NCI-H1105 (cell line): ENCODE measurements at places on chromosomes 16 and 17.

DNA sequence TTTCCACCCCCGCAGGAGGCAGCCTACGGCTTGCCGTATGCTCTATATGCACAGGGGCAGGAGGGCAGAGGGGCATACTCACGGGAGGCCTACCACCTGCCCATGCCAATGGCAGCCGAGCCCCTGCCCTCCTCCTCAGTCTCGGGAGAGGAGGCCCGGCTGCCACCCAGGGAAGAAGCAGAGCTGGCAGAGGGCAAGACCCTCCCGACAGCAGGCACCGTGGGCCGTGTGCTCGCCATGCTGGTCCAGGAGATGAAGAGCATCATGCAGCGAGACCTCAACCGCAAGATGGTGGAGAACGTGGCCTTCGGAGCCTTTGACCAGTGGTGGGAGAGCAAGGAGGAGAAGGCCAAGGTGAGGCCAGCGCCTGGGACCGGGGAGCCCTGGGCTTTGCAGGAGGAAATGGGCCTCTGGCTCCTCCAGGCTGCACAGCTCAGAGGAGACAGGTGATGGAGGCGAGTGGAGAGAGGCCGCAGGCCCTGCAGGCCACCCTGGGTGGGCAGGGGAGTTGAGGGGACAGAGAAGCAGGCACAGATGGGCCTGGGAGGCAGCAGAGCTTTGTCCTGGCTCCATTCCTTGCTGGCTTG is 8.6 kb downstream of the SETD1A start:
- no peak for DNase-seq

GRCh38 chr17:53891726-53892125 is 69.0 kb downstream of the KIF2B start:
- no peak for DNase-seq

DNA sequence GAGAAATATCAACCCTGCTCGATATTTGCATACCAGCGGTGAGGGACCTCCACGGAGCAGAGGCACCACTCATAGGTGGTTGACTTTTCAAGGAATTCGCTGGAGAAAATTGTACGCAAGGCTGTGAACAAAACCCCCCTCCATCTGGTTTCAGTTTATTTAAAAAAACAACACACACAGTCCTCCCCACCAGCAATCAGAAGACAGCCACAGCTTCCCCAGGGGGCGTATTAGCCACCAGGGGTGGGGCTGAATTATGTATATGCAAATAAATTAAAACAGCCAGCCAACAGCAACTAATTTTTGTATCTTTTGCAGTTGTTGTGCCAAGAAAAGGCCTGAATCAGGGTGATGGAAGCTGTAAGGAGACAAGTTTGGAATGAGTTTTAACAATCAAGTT is 5.9 kb upstream of the HSD11B2 start:
- no peak for DNase-seq

GRCh38 chr16:77399066-77399465 is 35.8 kb downstream of the ADAMTS18 start:
- DNase-seq: no peak

GRCh38 chr17:35972066-35972465 is 9.2 kb downstream of the CCL16 start:
- DNase-seq: no peak

GRCh38 chr16:3087243-3088235 is 11.6 kb downstream of the ZSCAN10 start:
- DNase-seq: no peak
